A549 treated with GW870086 at 1 μM for 4 hours (cell line): ENCODE measurements at places on chromosomes 6 and 20. TPM values are rescaled to one million over a fixed set of nuclear protein-coding genes. Genes with fewer than 3 reads are reported as not detected.

The MRPL18 gene
- total RNA-seq, result 77.8 to 104 TPM (median 93.1 TPM) in 5 replicates

The ALDH5A1 gene
- total RNA-seq, result 6.0 to 8.1 TPM (median 6.7 TPM) in 5 replicates

The SLC52A3 gene
- total RNA-seq, result 0.24 to 0.71 TPM (median 0.40 TPM) in 5 replicates

The HLA-DQA1 gene
- total RNA-seq, result not detected in 5 replicates

The HLA-DOB gene
- 0.18 to 0.36 TPM (median 0.30 TPM) in 4 of 5 replicates, not detected in the other for total RNA-seq

The SIRPD gene
- not detected in 5 replicates for total RNA-seq

The RANBP9 gene
- 10.9 to 14.1 TPM (median 13.5 TPM) in 5 replicates for total RNA-seq

The PRSS35 gene
- 0.07 to 0.15 TPM (median 0.09 TPM) in 4 of 5 replicates, not detected in the other for total RNA-seq
